ENCODE measurements at places on chromosomes 12 and 14. TPM values are rescaled to one million over a fixed set of nuclear protein-coding genes. Genes with fewer than 3 reads are reported as not detected.
A peak's percentile ranks its signal among the peaks of the same experiment; 100 is the strongest.

- peak; percentile 76 for DNase-seq
These were observed 1.0 kb downstream of the ITFG2 start for GRCh38 chr12:2813214-2814185.

DNA sequence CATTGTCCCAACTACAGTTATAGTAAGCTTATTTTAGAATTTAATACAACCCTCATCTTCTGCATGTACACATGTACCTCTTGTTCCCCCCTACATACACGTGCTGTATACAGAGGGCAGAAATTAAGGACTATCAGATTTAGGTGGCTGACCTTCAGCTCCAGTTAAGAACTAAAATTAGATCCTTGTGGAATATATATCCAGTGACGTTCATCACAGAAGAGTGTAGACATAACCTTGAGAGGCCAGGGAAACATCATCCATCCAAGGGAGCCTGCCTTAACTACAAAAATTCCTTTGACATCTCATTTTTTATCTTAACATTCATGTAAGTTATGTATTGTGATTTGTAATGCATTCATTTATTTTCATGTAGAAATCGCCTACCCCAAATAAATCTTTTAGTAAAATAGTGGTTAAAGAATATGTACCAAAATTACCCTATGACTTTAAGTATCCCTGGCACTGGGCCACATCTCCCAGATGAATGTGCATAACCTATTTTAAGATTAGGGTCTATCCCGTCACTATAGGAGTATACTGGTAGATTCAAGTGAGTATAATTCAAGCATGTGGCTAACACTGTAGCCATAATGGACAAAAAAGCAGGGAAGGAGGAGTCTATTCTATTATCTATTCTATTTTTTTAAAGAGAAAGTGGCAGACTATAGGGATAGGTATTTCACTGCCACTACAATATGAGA, 27.5 kb downstream of the RIC8B start:
- DNase-seq = no peak

- DNase-seq = no peak
These were observed 113.4 kb upstream of the SCAF11 start for GRCh38 chr12:46103559-46104383.

DNA sequence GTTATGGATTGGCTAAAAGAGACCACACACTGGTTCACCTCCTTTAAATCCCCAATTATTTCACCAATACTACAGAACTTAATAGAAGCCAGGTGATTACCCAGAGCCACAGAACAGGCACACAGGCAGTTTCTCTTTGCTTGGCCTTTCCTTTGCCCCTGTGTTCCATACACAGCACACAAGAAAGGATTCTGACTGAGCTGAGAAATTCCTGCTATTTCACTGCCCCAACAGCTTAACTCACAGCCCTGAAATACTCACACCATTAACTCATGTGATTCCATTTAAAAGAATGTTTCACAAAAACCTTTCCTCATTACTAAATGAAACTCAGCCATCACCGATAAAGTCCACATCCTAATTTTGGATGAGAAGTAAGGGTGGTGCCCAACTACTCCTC, 133.6 kb downstream of the MED13L start:
- peak; percentile 65 for DNase-seq

DNA sequence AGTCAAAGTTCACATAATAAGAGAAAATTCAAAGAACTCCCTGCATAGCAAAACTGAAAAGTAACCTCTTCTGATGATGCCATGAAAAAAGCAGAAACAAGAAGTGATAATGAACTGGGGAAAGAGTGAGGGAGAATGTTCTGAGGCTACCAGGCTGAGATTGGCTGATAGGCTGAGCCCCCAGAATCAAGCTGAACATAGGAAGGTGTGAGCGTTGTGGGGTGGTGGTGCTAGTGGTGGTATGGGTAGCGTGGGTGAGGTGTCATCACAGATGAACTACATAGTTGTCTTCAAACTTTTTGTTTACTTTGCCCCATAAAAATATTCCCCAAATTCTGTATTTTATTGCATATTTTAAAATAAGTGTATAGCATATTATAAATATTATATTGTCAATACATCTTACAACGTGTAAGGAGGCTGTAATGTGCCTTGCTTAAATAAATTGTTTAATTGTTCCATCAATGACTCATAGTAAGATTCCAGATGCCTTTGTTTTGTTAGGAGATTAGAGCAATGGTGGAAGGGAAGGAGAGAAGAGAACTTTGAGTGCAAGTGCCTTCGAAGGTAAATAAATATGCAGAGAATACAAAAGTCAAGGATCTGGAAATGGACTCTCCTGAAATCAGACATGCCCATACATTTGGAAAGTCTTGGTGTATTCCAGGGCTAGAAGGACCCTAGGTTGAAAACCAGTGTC, 15.8 kb upstream of the CFAP54 start:
- DNase-seq = no peak

DNA sequence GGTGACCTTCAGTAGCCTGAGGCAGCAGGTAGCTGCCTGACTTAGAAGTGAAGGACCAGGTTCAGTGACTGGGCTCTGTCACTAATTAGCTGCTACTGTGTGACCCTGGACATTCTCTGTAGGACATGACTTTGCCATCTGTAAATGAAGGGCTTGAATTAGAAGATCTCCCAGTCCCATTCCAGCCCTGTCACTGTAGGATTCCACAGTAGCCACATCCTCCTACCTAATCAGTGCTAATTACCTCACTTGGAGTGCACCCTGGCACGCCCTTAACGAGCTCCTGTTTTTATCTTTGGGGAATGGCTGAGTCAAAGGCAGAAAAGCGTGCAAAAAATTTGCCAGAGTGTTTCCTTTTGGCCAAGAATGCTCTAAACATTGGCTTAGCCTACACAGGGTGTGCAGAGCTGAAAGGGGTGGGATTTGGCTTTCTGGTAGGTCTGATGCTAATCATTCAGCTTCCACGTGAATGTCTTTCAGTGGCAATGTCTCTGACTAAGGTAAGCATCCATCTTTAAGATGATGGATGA, 6.8 kb downstream of the NTF3 start:
- DNase-seq = peak; percentile 13

DNA sequence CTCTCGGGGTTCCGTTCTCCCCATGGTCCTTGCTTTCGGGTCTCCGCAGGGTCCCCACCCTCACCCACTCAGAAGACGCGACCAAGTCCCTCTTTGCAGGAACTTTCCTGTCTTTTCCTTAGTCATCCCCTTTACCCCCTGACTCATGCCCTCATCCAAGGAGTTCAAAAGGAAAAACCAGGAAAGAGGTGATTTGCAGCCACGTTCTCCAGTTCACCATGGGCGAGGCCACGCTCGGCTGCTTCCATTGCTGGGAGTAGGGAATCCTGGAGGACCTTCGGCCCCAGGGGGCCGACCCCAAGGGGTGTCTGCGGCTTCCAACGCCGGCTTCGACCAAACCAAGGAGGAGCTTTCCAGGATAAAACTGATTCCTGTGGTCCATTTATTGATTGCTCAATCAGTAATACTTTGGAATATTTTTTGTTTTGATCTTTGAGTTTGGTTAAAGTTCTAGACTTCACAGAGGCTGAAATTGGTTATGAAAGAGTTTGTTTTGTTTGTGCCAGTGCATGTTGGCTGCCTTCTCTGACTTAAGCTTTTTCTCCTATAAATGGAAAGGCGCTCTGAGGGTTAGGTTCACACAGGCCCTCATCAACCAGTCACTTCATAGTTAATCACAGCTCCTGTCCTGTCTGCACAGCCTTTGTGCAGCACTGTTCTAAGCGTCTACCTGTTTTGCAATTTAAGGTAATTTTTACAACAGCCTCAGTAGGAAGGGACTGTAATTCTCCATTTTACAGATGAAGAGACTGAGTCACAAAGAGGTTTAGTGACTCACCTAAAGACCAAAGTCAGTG, 827 bp downstream of the ALDH2 start:
- peak; percentile 37 for DNase-seq

- no peak for DNase-seq
These were observed 57.9 kb downstream of the ZFYVE21 start for GRCh38 chr14:103773521-103773920.

- DNase-seq = no peak
These were observed 29.6 kb downstream of the MAP3K9 start for GRCh38 chr14:70779667-70780066.

GRCh38 chr14:30560581-30560980, 1.6 kb downstream of the G2E3 start:
- DNase-seq = no peak

DNA sequence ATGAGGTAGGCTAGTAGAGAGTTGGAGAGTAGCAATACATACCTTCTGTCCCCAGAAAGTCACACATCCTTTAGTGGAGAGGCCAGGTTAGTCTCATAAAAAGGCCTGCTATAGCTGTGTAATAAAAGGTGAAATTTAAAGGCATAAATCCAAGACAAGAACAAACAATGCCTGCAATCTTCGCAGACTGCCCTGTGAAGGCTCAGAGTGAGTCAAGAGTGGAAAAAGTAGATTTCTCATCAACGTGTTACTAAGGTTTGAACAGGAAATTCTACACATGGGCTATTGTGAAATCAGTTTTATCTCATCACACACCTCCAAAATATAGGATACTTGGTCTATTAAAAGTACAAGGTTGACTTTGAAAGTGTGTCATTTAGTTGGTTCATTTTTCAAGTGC, at the start of gene KLRC1:
Gene KLRC1, minus strand, starts transcription at position 222 of the 400 bp plus-strand sequence. CDS start 2,221 bp downstream, outside the sequence.
- DNase-seq = no peak

- DNase-seq = peak; percentile 42
These were observed 680.9 kb upstream of the TBX3 start for GRCh38 chr12:115364921-115365320.

P2RX2 gene
- total RNA-seq = not detected

KRT79 gene
- total RNA-seq = not detected

CD4 gene
- total RNA-seq = not detected

MGP gene
- 223 TPM for total RNA-seq

KCNJ8 gene
- 2.1 TPM for total RNA-seq

TMEM119 gene
- total RNA-seq = 164 TPM
